WERI-Rb-1 (cell line): ENCODE measurements at places on chromosomes 2 and 18.

DNA sequence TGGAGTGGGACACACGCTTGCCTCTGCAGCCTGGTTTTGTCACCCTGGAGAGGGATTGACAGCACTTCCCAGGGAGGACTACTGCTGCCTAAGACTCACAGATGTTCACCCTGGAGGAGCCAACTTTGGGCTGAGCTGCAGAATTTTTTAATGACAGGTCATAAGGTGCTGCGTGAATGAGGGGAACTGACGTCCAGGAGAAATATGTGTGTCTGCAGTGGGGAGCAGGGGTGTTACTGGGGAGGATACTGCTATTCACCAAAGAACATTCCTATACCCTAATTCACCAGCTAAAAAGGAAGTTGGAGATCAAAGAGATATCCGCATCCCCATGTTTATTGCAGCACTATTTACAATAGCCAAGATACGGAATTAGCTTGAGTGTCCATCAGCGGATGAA is 144.4 kb downstream of the MGAT5 start:
- DNase-seq, result no peak

DNA sequence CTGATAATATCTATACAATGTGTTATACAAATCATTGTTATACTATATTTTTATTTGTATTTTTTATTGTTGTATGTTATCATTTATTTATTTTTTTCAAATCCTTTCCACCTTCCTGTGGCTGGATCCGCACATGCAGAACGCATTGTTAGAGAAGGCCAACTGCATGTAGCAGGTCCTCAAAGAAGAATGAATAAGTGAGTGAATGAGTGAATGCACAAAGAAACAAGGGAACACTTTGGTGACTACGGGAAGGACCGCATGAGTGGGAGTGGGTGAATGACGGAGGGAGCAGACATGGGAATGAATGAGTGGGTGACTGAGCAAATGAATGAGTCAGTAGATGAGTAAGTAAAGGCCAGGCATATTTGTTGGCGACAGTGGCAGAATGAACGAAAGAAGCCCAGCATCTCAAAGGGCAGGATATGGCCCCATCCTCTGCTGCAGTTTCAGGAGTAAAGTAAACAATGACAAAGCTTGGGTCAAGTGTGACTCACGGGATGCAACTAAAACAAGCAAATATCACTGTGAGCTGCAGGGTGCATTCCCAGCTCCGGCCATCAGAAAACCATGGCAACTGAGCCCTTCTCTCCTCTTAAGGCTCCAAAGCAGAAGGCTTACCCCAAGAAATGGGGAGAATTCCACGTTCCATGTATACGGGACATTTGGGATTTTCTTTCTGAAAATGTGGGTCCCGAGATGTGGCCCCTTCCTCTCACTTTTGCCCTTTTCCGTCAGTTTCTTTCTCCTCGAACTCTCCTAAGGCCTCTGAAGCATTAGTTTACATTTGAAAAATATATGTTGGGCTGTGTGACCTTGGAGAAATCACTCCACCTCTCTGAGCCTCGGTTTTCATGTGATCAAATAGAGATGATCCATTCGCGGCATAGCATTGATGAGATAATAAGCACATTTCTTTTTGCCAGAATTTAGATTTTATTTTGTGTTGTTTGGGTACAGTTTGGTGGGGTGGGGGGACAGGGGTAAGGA is 24.5 kb downstream of the KCNF1 start:
- no peak for DNase-seq

GRCh38 chr2:29022679-29023078 is 41.6 kb downstream of the TOGARAM2 start:
- no peak for DNase-seq

- DNase-seq, result no peak
These were observed 88.6 kb upstream of the TTN start for GRCh38 chr2:178895872-178896271.

- DNase-seq, result no peak
These were observed 3.3 kb downstream of the RNF125 start for GRCh38 chr18:32021756-32022564.

GRCh38 chr2:31066551-31066950 is 71.7 kb downstream of the GALNT14 start:
- no peak for DNase-seq

DNA sequence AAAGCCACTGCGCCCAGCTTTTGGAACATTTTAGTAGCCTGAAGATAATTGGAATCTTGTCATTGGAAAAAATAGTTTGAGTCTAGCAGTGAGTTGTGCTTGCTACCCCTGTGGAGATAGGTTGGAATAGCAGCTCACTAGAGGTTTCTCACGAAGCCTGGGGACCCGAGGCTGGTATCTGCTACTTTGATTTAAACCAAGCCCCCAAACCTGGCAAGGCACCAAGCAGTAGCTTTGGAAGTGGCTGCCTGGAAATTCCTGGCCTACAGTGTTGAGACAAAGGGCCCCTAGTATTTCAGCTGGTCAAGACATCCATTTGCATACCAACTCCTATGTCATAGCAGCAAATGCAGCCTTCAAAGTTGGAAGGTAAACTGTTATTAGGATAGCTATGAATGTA is 42.1 kb downstream of the NOP58 start:
- no peak for DNase-seq

DNA sequence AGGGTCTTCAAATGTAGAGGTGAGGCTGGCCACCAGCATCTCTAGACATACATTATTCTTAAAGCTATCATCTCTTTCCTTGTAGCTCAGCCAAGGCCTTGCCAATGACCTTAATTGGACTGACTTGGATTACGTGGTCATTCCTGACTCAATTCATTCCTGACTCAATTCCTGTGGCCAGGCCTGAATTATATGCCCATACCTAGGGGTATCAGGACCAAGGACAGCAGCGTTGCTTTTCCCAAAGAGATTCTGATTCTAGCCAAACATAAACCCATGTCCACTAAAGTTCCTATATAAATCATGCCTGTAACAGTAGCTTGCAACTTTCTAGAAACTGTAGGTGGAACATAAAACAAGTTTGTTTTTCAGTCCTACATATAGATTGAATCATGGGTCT is 231.7 kb downstream of the ARL6IP6 start:
- DNase-seq, result no peak

- DNase-seq, result no peak
These were observed 15.4 kb downstream of the FBXO15 start for GRCh38 chr18:74132201-74132600.

DNA sequence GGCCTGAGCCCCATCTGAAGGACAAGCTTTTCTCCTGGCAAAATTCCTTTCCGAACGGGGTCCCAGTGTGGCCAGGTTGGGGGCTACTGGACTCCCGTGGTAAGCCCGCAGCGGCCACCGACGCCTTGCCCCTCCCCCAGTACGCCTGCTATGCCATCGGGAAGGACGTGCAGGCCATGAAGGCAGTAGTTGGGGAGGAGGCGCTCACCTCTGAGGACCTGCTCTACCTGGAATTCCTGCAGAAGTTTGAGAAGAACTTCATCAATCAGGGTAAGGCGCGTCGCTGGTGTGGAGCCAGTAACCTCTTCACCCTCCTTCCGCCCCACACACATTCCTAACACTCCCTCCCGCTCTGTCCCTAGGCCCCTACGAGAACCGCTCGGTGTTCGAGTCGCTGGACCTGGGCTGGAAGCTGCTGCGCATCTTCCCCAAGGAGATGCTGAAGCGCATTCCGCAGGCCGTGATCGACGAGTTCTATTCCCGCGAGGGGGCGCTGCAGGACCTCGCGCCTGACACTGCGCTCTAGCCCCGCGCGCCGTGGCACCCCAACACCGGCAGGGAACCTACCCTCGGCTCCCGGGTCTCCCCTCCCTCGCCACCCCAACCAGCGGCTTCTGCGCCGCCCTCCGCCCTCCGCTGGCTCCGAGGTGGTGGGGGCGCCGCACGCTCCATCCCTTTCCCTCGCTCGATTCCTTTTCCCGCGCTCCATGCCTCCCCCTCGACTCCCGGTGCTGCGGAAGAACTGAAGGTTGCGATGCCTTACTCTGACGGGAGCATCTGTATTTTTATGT is 13.6 kb upstream of the ANKRD53 start:
- DNase-seq, result peak; percentile 88

GRCh38 chr2:15259356-15259756 is 301.8 kb downstream of the NBAS start:
- DNase-seq, result no peak

- DNase-seq, result peak; percentile 55
These were observed 11.6 kb upstream of the EIF2AK2 start for GRCh38 chr2:37168217-37168981.

- no peak for DNase-seq
These were observed 473 bp downstream of the HJURP start for GRCh38 chr2:233853883-233854240.

- DNase-seq, result no peak
These were observed 59.3 kb downstream of the AQP4 start for GRCh38 chr18:26806224-26806623.

- DNase-seq, result no peak
These were observed 43.0 kb downstream of the SERPINB7 start for GRCh38 chr18:63818212-63818611.
